ENCODE measurements at places on chromosomes 13 and 19.

GRCh38 chr13:56986121-56986520, 154.6 kb upstream of the PRR20A start:
- no peak for DNase-seq

DNA sequence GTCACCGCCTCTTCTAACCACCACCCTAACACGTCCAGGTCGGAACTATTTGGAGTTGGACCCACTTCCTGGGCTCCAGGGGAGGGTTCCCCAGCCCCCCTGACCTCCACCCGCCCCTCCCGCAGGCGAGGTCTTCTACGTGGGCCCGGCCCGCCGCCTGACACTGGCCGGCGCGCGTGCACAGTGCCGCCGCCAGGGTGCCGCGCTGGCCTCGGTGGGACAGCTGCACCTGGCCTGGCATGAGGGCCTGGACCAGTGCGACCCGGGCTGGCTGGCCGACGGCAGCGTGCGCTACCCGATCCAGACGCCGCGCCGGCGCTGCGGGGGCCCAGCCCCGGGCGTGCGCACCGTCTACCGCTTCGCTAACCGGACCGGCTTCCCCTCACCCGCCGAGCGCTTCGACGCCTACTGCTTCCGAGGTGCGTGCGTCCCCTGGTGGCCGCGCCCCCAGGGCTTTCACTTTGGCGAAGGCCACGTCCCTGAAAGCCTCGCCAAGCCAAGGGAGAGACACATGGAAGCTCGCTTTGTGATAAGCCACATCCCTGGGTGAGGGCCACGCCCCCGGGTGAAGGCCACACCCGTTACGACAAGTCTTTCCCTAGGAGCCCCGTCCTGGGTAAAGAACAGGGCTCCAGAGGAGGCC, 13.2 kb downstream of the NCAN start:
- no peak for DNase-seq

GRCh38 chr13:32035716-32036115, 4.1 kb downstream of the FRY start:
- DNase-seq, result no peak

- no peak for DNase-seq
Observed at GRCh38 chr13:78786459-78786858, 127.5 kb upstream of the OBI1 start.

DNA sequence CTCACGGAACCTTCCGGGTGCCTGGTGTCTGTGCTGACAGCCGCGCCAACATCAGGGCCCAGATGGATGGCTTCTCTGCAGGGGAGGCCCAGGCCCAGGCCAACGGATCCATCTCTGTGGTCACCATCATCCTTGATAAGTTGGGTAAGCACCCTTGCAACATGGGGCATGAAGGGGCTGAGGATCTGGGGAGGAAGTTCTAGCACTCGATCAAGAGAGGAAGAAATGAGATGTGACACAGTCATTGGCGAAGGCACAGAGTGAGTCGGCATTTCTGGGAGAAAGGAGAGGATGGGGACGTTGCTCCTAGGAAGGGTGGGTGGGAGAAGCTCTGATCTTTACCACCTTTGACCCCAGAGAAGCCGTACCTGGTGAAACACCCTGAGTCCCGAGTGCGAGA, 4.4 kb downstream of the CILP2 start:
- no peak for DNase-seq

- DNase-seq, result no peak
Observed at GRCh38 chr19:4814625-4815425, 16.7 kb downstream of the TICAM1 start.

- DNase-seq, result no peak
Observed at GRCh38 chr13:106555631-106556328, 12.2 kb downstream of the ARGLU1 start.

- DNase-seq, result no peak
Observed at GRCh38 chr13:113890774-113891480, 27.1 kb upstream of the GAS6 start.

GRCh38 chr19:13827656-13828055, 32.4 kb downstream of the ZSWIM4 start:
- no peak for DNase-seq

DNA sequence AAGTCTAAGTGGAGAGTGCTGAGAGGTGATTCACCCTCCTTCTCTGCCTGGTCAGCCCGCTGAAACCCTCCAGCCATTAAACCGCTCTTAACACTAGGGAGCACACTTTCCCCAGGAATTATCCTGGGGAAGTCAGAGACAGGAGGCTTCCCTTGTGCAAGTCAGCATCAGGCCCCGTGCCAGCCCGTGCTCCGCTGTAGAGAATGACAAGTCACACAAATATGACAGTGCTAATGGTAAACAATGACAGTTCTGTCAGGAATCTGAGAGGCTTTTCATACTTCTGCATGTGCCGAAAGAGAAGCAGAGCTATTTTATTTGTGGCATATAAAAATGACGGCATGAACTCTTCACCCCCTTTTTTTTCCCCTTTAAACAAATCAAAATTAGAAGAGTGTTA, 816.9 kb upstream of the SLC10A2 start:
- peak; percentile 90 for DNase-seq

GRCh38 chr13:84470528-84470927, 588.3 kb upstream of the SLITRK1 start:
- no peak for DNase-seq

DNA sequence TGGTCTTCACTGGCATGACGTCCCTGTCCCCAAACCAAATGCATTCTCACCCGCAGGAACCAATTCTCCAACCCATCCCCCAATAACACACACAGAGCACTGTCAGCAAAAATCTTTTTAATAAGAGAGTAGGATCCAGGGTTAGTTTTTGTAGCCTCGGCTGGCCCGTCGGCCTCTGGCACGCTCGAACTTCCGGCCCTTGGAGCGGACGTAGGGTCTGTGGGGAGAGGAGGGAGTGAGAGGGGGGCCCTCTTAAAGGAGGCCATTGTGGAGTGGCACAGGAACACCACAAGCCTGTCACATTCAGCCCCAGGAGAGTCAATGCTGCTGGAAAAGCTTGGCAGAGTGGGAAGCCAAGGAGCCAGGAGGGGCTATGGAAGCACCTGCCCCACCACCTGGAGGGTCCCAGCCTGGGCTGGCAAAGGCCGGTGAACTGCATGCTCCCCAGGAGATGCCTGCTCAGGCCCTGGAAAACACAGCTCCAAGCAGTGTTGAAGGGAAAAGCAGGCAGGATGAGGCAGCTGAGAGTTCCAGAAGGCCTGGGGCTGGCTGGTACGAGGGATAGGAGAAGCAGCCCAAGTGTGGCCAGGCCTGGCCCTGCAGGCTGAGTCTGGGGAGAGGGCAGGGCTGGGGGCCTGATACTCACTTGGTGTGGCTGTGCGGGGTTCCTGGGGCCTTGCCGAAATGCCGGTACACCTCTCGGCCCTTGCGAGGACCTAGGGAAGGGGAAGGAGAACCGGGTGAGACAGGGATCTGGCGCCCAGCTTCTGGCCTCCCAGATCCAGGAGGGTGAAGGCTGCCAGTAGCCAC, 560 bp upstream of the FAM83E start:
- no peak for DNase-seq

DNA sequence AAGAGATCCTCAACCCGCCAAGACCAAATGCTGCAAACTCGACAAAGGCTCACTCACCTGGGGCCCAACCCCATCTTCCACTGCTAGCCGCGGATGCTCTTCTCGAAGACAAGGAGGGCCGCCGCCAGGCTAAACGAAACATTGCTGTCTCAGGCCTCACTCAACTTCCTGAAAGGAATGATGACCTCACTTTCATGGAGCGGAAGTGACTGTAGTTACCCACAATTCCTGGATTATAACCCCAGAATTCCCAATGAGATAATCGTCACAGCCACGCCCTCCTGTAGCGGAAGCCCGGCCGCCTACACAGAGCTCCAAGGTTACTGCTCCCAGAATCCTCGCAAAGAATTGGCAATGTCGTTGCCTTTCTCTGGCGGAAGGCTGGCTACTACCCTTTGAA, 10.5 kb upstream of the ZNF112 start:
- DNase-seq, result no peak
